NCI-H1105 (cell line): ENCODE measurements at places on chromosomes 2 and 18.

- DNase-seq: no peak
Observed at GRCh38 chr18:26650310-26651268, 102.2 kb upstream of the KCTD1 start.

DNA sequence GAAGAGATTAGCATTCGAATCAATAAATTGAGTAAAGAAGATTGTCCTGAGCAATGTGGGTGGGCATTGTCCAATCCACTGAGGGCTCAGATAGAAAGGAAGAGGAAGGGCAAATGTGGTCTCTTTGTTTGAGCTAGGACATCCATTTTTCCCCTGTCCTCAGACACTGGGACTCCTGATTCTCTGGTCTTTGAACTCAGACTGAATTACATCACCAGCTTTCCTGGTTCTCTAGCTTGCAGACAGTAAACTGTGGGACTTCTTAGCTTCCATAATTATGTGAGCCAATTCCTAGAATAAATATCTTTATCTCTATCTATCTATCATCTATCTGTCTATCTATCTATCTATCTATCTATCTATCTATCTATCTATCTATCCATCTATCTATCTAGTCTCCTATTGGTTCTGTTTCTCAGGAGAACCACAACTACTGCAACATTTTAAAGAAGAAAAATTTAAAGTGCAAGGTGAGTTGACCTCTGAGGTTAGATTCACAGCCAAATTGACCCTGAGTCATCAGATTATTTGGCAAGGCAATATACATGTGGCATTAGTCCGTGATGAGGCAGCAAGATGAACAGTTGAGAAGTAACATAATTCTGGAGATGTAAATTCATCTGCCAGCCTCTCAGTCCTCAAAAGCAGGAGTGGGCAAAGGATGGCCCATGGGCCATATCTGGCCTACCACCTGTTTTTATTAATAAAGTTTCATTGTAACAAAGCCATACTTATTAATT lies 191.4 kb downstream of the PDE11A start:
- no peak for DNase-seq

- DNase-seq: no peak
Observed at GRCh38 chr18:24055009-24055804, 40.7 kb downstream of the TTC39C start.

DNA sequence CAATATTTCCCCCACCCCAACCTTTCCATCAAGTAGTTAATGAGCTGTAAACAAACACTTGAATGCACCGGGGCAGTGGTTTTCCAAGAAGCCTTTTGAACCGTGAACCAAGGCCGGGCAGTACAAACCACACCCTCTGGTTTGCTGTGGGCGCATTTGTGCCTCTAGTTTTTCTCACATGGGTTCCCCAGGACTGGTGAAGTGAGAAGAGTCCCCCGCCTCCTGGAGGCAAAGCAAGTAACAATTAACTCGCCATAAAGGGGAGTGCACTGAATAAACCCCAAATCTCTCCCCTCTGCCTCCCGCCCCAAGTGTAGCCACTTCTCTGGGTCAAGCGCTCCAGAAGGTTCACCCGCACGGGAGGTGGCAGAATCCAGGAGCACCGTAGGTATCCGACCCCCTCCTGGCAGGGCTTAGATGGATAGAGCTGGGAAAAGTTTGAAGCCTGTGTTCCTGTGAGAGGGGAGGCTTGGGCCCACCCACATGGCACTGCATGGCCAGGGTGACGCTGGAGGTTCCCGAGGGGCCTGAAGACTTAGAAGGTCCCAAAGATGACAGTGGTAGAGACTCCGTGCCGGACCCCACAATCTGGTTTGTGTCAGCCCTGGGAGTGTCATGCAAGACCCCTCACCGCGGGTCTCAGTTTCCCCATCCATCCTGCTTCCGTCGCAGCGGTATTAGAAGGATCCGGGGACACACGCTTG lies 182.2 kb downstream of the SMAD2 start:
- no peak for DNase-seq

- no peak for DNase-seq
Observed at GRCh38 chr2:197952540-197953202, 148.3 kb downstream of the PLCL1 start.
